ENCODE measurements at places on chromosomes 2 and 18.

DNA sequence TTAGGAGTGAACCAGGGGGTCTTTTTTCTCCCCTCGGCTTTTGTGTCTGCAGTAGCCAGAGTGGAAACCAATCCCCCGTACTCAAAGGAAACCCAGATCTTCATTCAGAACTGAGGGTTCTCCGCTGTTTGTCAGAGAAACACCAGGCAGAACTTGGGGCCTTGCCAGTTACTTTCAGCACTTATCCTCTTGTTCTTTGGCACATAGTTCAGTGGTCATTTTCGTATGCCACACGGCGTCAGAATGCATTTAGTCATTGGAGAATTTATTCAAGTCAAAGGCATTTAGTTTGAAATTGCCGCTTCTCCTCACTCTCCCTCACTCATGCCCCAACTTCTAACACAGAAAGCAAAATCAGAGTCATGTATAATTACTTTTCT, 102.9 kb downstream of the CABLES1 start:
- DNase-seq, result no peak

- no peak for DNase-seq
These were observed 27.6 kb upstream of the CDC42EP3 start for GRCh38 chr2:37698931-37699481.

- no peak for DNase-seq
These were observed 138.8 kb upstream of the SP5 start for GRCh38 chr2:170576296-170576695.

DNA sequence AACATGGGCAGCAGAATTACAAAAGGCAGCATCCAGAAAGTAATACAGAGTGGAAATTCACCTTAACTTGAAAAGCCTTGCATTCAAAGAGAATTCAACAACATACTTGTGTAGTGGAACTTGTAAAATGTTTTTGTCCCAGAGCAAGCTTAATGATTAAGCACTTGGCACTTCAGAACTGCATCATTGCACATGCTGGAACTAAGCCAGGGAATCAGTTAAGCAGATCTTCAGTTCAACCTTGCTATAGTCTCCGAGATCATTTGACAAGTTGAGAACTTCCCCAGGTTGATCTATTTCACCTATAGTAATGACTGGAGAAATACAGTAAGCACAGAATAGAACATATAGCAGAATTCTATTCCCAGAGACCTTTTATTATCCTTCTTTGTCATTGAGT, 1337.2 kb upstream of the NXPH2 start:
- DNase-seq, result no peak

DNA sequence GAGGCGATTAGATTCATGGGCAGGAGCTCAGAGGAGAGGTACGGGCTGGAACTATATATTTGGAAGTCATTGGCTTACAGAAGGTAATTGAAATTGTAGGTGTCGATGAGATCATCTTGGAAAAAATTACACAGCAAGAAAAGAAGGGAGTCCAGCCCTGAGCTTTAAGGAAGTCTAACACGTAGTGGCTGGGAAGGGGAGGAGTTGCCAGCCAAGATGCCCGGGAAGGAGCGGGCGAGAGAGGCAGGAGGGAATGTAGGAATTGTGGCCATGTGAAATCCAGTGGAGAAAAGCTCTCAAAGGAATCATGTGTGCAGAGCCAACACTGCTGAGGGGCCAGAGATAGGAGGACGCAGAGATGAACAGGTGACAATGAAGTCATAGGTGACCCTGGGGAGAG, 25.6 kb upstream of the SCYGR1 start:
- no peak for DNase-seq
